Stimulated activated CD4-positive, alpha-beta T cell treated with anti-CD3 and anti-CD28 coated beads, Interleukin-2, amount 100 ng/mL, for 4 hours (primary cell): ENCODE measurements at places on chromosomes 13 and 19.

DNA sequence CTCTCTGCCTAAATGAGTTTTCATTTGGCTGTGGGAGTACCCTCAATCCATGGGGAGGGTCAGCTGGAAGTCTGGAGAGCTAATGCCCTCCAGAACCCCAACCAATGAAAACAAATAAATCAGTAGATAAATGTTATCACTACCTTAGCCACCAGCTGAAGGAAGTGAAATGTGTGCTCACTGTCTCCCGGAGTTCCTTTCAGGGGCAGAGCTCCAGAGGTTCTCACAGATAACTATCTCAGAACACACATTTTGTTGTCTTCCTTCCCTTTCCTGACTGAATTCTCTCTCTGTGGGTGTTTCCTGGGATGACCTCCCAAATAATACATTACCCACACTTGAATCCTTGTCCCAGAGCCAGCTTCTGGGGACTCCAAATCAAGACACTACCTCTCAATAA is 779.6 kb downstream of the DIAPH3 start:
- DNase-seq = no peak

DNA sequence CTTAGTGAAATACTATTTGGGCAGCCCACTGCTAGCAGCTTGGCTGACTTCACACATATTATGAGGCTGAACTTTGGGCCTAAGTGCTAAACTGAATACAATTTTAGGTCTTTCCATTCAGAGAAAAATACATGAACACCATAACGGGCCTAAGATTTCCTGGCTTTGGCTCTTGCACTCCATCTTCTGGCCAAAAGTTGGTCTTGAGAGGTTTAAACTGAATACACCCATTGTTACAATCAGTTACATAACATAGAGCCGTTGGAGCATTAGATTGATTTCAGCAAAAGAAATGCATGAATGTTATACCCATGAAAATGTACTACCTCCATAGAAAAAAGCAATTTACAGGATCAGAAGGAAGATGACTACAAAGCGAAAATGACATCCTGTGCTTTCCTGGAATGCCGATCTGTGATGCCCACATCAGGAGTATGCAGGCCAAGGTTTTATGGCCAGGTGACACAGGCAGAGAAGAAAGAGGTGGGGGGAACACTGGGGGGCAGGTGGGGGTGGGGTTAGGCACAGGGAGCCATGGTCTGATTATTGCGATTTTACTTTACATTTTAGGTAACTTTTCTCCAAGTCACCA is 11.1 kb upstream of the SHISA2 start:
- DNase-seq = no peak

GRCh38 chr19:52673014-52673413 is 34.9 kb upstream of the ZNF83 start:
- DNase-seq = no peak

GRCh38 chr19:16185768-16186123 is 536 bp downstream of the FAM32A start:
- peak; percentile 20 for DNase-seq
